ENCODE measurements at places on chromosomes 4 and X.

GRCh38 chr4:145626623-145626982 lies 7.4 kb downstream of the MMAA start:
- no peak for DNase-seq

DNA sequence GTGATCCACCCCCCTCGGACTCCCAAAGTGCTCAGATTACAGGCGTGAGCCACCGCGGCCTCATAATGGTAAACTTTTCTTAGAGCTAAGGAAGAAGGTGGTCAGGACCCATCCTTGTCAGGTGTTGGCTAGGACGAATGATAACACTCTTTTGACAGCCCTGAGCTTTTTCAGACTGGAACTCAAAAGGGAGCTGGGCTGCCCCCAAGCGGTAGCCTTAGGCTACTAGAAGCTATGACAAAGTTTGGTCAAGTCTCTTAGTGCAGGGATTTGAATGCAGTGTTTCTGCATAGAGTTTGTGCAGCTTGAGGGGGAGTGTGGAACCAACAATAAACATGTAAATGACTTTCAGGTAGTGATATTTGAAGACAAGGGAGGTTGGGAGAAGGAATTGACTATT lies 11.8 kb upstream of the HSD17B10 start:
- no peak for DNase-seq

- DNase-seq: no peak
Observed at GRCh38 chrX:70001269-70001668, 48.5 kb downstream of the AWAT2 start.

GRCh38 chr4:80731436-80731835 lies 299.1 kb upstream of the BMP3 start:
- DNase-seq: no peak

DNA sequence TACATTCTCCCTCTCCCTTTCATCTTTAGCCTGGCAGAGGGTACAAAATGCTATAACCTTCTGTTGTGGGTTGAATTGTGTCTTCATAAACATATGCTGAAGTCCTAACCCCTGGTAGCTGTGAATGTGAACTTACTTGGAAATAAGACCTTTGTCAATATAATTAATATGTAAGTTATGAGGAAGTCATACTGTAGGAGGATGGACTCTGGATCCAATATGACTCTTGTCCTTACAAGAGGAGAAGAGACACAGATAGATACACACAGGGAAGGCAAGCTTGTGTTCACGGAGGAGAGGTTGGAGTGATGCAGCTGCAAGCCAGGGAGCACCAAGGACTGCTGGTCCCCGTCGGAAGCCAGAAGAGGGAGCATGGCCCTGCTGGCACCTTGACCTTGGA lies 94.7 kb downstream of the SLC2A9 start:
- DNase-seq: no peak

- no peak for DNase-seq
Observed at GRCh38 chrX:68944211-68944610, 115.4 kb downstream of the EFNB1 start.

GRCh38 chr4:41060352-41061334 lies 153.7 kb downstream of the APBB2 start:
- peak; percentile 36 for DNase-seq
